ENCODE measurements at places on chromosomes 5 and 9.
A peak's percentile ranks its signal among the peaks of the same experiment; 100 is the strongest.

GRCh38 chr9:9478741-9479140, 1134.1 kb downstream of the PTPRD start:
- no peak for DNase-seq

DNA sequence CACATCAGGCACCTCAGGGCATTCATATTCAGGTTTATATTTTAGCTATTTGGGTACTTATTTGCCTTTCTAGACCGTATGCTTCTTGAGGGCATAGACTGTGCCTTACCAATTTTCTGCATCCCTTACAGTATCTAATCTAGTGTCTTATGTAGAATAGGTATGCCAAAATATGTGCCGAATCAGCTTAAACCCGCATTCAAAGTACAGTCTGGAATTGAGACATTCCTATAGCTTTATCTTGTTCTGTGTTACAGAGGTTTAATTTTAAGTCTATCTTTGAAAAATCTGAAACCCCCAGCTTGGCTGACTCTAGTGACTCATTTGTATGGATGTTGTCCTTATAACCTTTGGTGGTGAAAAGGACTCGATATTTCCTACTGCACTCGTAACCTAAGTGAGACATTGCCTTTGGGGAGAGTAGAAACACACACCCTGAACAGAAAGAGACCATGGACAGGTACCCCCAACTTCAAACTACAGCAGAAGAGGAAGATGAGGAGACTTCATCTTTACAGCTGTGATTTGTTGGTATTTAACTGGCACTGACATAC, 27.0 kb upstream of the TMOD1 start:
- no peak for DNase-seq

- no peak for DNase-seq
These were observed 4.6 kb downstream of the PTGES start for GRCh38 chr9:129748249-129748648.

- no peak for DNase-seq
These were observed 62.7 kb downstream of the RETREG1 start for GRCh38 chr5:16554110-16554509.

- DNase-seq, result no peak
These were observed 14.4 kb downstream of the F2RL2 start for GRCh38 chr5:76608833-76609232.

- DNase-seq, result no peak
These were observed 142.9 kb downstream of the SLCO4C1 start for GRCh38 chr5:102153003-102153759.

DNA sequence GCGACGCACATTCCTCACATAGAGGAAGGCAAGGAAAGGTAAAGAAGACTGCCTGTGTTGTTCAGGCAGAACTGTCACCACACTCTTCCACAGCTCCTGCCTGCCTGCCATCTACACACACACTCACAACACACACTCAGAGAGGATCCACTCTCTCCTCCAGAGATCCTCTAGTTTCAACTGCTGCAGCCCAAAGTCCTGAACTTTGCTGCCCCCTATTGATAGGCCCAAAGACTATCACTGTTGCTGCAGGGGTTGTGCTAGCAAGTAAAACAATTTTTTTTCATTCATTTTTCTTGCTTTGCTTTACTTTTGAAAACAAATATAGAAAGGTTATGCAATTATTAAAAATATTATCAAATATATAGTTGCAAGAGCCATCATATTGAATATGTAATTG, 5.9 kb upstream of the CFAP90 start:
- peak; percentile 21 for DNase-seq

- no peak for DNase-seq
These were observed 95.5 kb downstream of the BARX1 start for GRCh38 chr9:93859431-93860215.

DNA sequence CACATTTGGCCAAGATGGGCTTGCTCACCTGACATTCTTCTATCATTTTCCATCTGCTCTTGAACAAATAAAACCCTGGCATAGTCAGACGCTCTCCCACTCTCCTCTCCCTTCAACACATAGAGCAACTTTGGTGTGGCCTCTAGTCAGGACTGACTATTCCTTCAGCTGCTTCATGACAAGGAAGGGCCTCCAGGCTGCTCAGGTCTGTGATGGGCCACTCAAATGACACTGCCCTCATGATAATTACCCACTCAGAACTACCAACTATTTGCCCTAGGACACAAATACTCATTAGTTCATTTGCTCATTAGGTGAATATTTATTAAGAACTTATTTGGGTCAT, 376.3 kb downstream of the SEMA5A start:
- no peak for DNase-seq

DNA sequence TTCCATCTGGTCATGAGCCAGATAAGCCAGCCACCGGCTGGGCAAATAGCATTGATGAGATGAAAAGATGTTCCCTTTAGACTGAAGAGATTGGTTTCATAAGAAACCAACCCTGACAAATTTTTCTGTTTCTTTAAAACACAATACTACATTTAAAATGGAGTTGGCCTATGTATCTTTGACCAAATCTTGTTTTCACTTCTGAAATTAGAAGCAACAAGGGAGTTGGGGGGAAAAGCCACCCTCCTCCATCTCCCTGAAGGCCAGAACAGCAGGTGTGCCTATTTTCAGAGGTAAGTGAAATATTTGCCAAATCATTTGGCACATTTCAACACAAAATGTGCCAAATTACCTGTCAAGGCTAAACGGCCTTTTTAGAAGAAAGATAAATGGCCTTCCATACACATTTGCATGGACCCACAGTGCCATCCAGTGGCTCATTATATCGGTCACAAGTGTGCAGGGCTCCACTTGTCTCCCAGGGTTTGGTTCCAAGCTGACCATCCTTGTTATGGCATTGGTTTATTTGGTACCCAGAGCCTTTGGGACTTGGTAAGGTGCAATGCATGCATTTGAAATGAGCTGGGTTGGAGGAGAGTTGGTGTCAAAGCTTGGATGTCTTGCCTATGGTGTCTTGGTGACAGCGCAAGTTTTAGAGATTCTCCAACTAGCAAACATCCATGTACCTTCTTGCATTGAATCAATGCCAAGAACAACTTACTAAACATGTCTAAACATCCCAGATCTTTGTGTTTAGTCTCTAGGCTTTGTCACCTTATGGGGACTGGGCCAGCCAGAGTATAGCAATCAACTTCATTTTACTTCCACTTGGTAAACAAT, 372.0 kb upstream of the KIF2A start:
- peak; percentile 76 for DNase-seq
